ENCODE measurements at places on chromosomes 1 and 21. TPM values are rescaled to one million over a fixed set of nuclear protein-coding genes. Genes with fewer than 3 reads are reported as not detected.

The RIMS3 gene
- total RNA-seq, result 2.7 TPM

The TMEM200B gene
- total RNA-seq, result 1.1 TPM

- DNase-seq, result no peak
These were observed 27.8 kb downstream of the SELL start for GRCh38 chr1:169683661-169684060.

DNA sequence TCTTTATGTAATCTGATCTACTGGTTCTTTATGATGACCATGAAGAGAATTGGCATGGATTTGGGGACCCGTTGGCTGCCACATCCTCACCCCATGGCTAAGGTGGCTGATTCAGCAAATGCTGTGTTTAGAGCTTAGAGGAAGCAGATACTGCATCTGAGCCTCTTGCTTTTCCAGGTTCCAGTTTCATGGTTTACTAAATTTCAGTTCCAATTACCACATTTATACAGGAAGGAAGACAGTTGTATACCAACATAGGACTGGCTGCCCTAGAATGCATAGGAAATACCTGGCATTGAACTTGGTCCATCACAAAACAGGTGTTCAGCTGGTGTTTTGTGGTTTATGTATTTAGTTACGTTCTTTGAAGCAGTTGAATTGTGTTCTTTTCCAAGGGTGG is 107.1 kb downstream of the ST3GAL3 start:
- no peak for DNase-seq

DNA sequence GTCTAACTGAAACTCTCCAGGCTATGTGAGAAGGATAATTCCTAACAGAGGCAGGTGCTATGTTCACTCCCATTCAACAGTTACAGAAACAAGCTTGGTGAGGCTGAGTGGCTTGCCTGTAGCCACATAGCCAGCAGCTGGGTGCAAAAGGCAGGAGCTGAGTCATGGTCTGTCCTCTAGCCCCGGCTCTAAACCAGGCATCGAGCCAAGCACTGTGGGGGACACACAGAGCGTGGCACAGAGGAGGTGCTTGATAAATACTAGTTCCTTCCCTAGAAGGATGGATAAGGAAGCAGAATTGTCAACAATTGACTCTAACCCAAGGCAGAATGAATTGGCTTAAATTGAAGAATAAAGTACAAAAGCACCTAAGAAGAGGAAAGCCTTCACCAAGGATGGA is 10.4 kb upstream of the KCNA2 start:
- no peak for DNase-seq

GRCh38 chr1:243548516-243548915 is 292.7 kb downstream of the SDCCAG8 start:
- DNase-seq, result no peak

The BSND gene
- not detected for total RNA-seq

DNA sequence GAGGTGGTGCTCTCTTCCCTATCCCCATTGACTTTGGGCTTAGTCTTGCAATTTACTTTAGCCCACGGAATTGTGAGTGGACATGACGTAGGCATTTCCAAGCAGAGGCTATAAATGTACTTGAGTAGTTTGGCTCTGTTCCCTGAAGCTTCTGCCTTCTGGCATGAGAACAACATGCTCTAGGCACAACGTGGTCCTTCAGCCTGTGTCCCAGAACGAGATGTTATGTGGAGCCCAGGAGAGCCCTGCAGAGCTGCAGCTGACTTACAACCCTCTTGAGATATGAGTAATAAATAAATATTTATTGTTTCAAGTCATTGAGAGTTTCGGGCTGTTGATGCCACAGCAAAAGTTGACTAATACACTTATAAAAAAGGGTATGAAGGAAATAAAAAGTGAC is 105.2 kb upstream of the HMGB4 start:
- DNase-seq, result no peak

GRCh38 chr21:44258056-44258725 is 3.5 kb downstream of the DNMT3L start:
- no peak for DNase-seq

The KNCN gene
- not detected for total RNA-seq

DNA sequence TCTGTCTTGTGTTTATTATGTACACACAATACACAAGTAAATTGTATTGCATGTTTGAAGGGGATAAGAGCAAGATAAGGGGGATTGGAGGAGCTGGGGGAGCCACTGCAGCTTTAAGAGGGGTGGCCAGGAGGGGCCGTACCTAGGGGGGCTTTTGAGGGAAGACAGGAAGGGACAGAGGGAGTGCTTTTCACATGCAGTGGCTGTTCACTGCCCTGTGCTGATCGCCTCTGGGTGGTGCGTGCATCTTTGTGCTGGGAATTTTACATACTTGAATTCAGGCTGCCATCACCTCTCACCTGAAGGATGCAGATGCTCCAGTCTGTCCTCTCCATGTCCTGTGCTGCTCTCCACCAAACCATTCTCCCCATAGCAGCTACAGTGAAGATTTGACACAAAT is 179.5 kb downstream of the PTPRU start:
- no peak for DNase-seq

DNA sequence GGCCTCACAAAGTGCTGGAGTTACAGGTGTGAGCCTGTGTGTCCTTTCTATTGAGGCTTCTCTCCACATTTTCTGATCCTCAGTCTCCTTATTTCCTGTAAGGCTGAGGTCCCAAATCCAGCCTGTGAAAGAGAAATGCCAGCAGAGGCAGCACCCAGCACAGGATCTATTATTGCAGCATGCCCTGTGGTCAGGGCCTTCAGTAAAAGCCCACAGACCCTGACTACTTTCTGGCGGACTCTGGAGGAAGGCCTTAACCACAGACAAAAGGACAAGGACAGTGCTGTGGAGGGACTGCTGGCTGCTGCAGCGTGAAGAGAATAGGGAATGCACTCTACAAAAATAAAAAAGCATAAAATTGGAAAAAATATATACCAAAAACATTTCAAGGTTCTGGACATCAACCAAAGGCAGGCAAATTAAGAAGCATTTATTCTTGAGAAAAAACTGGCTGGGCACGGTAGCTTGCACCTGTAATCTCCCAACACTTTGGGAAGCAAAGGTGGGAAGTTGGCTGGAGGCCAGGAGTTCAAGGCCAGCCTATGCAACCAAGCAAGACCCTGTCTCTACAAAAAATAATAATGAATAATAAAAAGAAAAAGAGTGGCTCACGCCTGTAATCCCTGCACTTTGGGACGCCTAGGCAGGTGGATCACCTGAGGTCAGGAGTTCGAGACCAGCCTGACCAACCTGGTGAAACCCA is 9.4 kb upstream of the PGD start:
- no peak for DNase-seq

The RIPK4 gene
- total RNA-seq, result 0.56 TPM

GRCh38 chr1:54296666-54297065 is 96.7 kb downstream of the MRPL37 start:
- DNase-seq, result no peak

The KRTCAP2 gene
- total RNA-seq, result 125 TPM

The CAMK1G gene
- 0.23 TPM for total RNA-seq

DNA sequence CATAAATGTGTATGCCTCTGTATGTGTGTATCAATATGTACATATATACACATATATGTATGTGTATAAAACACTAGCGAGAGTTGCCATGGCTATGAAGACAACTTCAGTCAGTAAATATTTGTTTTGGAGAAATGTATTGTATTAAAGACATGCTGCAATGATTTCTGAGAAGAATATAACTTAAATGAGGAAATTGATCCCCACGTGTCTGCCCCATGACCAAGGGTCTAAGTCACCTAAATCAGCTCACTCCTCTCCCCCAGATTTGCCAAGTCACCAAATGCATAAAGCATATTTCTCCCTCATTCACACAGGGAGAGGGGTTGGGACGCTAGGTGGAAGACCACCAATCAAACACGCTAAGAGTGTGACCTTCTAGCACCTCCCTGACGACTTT is 58.3 kb upstream of the LYST start:
- DNase-seq, result no peak

- no peak for DNase-seq
These were observed 13.1 kb downstream of the OR2T11 start for GRCh38 chr1:248621770-248622169.
